ENCODE measurements at places on chromosomes 12 and 14.

GRCh38 chr12:109783965-109784244, 49.3 kb downstream of the TRPV4 start:
- DNase-seq, result no peak

DNA sequence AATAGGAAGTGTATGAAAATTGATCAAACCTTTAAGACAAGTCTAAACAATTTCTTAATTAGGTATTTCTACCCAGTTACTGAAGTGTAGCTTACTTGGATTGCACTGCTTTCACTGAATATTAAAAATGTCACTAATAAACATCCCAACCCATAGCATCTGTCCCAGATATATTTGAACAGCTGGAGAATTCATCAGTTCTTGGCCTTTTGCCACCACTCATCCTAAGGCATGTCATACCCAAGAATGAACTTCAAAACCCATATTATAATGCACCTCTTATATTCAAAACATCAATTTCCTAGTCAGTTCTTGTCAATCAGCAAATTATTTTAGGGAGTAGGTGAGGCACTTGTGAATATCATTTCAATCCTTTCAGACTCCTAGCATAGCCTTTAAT, 392.3 kb downstream of the PAWR start:
- DNase-seq, result no peak

GRCh38 chr12:47741340-47741703, 16.0 kb upstream of the ENDOU start:
- no peak for DNase-seq

DNA sequence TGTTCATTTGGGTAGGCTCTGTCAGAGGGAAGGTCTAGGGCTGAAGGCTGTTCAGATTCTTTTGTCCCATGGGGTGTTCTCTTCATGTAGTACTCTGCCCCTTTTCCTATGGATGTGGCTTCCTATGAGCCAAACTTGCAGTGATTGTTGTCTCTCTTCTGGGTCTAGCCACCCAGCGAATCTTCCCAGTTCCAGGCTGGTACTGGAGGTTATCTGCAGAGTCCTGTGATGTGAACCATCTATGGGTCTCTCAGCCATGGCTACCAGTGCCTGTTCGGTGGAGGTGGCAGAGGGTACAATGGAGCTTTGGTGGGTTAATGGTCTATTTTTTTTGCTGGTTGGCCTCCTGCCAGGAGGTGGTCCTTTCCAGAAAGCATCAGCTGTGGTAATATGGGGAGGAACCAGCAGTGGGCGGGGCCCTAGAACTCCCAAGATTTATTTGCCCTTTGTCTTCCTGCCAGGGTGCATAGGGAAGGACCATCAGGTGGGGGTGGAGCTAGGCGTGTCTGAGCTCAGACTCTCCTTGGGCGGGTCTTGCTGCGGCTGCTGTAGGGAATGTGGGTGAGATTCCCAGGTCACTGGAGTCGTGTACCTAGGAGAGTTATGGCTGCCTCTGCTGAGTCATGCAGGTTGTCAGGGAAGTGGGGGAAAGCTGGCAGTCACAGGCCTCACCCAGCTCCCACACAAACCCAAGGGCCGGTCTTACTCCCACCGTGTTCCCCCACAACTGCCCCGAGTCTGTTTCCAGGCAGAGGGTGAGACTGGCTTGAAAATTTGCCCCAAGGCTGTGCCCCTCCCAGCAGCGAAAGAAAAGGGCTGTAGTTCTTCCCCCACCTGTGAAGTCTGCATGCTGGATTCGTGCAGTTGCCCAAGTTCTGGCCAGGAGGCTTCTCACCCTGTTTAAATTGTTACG, 17.5 kb downstream of the MTRFR start:
- no peak for DNase-seq

DNA sequence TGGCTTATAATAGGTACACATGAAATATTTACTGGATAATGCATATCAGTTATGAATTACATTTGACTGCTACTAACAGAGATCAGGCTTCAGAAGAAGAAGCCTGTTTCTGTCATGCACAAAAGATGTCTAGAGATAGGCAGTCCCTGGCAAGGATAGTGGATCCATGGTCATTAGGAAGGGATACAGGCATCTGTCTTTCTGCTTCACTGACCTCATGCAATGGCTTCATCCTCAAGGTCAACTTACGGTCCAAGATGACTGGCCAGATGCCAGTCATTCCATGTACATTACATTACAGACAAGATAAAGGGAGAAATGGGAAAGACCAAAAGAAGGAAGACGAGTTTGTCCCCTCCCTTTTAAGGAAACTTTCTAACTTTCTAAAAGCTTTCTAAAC, 94.0 kb downstream of the NUAK1 start:
- no peak for DNase-seq

GRCh38 chr12:102568276-102568675, 87.9 kb upstream of the IGF1 start:
- no peak for DNase-seq

DNA sequence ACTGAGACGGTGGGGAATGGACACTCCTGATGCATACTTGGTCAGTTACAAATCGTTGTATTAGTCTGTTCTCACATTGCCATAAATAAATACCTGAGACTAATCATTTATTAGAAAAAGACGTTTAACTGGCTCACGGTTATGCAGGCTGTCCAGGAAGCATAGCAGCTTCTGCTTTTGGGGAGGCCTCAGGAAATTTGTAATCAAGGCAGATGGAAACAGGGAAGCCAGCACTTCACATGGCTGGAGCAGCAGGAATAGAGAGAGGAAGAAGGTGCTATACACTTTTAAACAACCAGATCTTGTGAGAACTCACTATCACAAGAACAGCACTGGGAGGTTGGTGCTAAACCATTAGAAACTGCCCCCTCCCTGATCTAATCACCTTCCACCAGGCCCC, 418.2 kb downstream of the FLRT2 start:
- no peak for DNase-seq

DNA sequence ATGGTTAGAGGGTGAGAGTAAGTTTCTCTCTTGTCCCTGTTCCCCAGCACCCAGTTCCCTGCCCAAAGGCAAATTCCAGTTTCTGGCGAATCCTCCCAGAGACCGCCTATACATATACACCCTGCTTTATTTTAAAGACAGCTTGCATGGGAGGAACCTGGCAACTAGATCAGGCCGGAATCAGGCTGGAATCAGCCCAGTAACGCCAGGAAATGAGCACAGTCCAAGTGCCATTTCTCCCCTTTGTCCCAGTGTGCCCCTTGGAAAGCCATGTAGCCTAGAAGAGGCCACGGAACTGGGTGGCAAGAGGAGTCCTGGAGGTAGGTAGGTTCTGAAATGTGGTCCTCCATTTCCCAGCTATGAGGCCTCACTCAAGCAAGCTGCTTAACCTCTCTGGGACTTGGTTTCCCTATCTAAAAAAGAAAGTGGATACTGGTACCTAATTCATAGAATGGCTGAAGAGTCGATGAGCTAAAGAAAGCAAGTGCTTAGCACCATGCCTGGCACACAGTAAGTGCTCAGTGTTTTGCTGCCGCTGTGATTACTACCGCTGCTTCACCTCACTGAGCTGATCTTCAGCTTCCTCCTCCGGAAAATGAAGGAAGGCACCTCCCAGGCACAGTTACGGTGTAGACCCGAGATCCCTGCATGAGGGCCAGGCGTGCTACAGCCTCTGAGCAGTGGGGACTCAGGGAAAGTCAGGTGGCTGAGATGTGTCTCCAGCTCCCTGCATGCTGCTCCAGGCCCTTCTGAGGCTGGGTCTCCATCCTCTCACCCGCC, 36.4 kb downstream of the PITPNM2 start:
- DNase-seq, result no peak

- no peak for DNase-seq
Measured at GRCh38 chr12:7439579-7440505, 4.1 kb downstream of the CD163L1 start.

DNA sequence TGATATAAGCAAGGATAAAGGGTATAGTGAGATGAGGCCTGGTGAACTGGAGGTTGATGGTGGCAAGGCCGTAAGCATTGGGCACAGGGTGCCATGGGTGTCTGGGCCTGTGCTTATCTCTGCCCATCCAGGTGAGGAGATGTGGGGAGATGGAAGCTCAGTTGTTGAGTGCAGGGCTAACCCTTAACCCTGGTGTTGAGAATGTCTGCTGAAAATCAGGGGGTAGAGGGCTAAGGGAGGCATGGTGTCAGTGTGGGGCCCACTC, 86.1 kb downstream of the SYNE2 start:
- no peak for DNase-seq

GRCh38 chr12:49294804-49295081, 204 bp upstream of the PRPH start:
- DNase-seq, result no peak

DNA sequence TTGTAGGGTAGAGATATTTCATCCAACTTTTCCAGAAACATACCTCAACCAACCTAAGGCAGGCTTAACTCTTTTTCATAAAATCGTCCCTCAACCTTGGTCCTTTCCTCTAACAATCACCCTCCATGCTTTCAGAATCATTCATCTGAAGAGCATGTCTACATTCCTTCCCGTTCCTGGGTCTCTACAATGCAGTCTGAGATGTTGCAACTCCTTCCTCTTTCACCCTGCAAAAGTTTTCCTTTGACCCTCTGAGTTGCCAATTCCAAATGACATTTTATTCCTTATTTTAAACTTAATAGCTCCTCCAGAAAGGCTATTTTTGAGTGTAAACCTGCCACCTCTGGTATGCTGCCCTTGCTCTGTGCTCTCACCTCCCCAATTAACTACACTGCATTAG, 16.7 kb downstream of the SLC7A7 start:
- DNase-seq, result no peak

DNA sequence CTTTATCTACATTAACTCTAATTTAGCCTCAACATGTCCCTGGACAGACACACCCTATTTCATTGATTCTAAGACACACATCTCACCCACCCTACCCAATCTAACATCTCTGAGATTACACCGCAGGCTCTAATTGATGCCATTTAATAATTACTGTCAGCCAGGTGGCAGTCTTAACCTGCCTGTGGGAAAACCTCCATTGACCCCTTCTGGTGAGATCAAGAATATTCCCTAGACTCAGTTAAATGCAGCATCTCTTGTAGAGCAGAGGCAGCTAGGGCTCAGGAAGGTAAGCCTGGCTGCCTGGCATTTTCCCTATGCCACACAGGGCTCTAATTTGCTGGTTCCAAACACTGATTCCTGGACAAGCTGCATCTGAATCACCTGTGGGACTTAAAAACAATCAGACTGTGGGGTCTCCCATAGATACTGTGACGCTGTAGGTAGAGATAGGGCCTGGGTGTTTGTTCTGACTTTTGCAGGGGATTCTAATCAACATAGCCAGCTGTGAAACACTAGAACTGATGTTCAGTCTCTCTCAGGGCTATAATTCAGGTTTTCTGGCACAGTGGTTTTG, 14.3 kb downstream of the MCRS1 start:
- DNase-seq, result no peak

DNA sequence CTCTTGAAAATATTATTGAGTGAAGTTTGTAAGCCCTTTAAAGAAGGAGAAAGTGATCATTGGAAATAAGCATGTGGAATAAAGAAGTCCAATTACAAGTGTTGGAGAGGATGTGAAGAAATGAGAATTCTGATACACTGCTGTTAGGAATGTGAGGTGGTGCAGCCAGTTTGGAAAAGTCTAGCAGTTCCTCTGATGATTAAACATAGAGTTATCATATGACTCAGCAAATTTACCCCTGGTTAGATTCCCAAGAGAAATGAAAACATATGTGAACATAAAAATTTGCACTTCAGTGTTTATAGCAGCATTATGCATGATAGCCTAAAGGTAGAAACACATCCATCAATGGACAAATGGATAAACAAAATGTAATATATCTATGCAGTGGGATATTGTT, 319.9 kb downstream of the AEBP2 start:
- DNase-seq, result no peak

DNA sequence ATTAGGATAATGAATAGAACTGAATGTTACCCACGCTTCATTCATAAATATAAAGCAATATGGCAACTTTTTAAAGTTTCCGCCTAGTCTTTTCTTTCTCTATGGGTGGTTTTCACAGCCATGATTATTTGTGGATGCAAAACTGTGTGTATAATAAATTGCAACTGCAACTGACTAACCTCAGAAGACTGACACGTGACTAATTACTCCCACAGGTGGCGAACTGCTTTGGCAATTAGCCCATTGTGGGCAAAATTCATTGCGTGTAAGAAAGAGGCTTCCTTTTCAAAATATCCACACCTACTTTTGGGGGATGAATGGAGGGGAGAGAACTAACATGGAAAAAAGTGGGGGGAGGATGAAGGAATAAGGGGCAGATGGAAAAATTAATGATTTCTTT, 79.0 kb downstream of the SLC25A21 start:
- DNase-seq, result no peak

DNA sequence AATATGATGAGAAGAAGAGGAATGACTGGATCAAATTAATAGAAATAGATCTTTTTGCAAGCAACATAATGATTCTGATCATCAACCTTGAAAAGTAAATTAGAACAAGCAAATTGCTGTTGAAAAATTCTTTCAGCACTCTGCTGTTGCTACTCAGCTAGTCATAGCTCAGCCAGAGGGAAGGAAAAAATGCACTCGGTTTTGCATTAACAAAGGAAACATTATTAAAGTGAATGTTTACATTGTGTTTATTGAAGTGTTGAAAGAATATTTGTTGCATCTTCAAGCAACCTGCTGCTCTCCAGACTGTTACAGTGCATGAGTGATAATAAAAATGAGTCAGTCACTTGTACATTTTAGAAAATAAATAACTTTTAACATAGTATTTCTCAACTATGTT, 26.5 kb downstream of the AP5M1 start:
- no peak for DNase-seq

DNA sequence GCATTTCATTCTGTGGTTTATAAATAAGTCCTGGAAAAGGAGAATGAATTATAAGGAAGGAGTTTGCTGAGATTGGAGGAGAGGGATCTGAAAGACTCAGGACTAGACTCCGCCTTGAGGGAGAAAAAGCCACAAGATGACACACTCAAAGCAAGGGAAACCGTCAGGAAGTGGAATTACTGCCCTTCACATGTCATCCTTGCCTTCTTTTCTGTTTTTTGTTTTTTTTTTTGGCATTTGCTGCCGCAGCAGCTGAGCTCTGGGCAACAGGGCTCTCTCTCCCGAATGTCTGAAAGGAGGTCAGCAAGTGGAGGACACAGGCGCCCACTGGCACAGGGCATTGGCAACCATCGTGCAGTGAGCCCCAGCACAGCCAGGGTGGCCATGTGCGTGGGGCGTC, 344.9 kb downstream of the DPF3 start:
- no peak for DNase-seq

- DNase-seq, result no peak
Measured at GRCh38 chr14:21038441-21039422, 3.4 kb upstream of the RNASE7 start.

GRCh38 chr12:43921666-43922337, 85.9 kb downstream of the TMEM117 start:
- no peak for DNase-seq

All from HTR-8/SVneo (cell line).